ENCODE measurements at places on chromosomes 13 and 19.
A peak's percentile ranks its signal among the peaks of the same experiment; 100 is the strongest.

DNA sequence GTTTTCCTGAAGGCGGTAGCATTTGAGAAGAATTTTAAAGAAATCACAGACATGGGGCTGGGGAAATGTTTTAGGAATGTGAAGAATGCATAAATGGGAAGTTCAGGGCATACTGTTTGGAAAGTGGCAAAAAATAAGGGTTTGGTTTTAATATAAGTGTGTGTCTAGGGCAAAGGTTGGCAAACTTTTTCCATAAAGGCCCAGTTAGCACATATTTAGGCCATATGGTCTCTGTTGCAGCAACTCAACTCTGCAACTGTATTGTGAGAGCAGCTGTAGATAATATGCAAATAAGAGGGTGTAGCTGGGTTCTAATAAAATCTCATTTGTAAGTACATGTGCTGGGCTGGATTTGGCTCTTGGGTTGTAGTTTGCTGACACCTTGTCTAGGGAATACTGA lies 521.9 kb downstream of the DIAPH3 start:
- DNase-seq: no peak

DNA sequence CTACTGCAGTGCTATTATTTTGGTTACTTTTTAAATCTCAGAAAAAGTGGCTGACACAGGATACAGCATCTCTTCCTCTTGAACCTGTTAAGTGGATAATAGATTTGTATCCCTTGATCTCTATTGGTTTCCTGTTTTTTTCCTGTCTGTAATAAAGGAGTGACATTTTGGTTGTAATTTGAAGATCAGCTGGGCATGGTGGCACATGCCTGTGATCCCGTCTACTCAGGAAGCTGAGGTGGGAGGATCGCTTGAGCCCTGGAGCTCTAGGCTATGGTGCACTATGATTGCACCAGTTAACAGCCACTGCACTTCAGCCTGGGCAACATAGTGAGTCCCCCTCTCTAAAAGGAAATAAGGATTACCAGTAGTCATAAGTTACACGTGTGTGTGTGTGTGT lies 46.8 kb downstream of the METTL21C start:
- DNase-seq: no peak

- no peak for DNase-seq
Measured at GRCh38 chr19:5621311-5621944, 1.1 kb downstream of the SAFB2 start.

DNA sequence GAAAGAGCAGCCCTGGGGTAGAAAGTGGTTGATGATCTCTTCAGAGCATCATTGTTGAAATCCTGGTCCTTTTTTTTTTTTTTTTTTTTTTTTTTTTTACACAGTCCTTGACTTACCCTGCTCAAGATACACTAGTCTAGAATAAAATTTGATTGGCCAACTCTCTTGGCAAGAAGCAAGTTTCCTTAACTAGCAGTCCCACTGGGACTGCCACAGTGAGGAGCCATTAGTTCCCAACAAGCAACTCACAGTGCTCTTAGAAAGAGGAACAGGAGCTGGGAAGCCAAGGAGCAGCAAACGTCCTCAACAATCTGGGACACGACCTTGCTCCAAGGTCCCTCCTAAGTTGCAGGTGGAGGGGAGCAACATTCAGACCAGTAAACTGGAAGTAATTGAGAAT lies 47.9 kb upstream of the INTS6 start:
- DNase-seq: no peak

GRCh38 chr19:6773323-6773931 lies 919 bp downstream of the VAV1 start:
- DNase-seq: peak; percentile 39

DNA sequence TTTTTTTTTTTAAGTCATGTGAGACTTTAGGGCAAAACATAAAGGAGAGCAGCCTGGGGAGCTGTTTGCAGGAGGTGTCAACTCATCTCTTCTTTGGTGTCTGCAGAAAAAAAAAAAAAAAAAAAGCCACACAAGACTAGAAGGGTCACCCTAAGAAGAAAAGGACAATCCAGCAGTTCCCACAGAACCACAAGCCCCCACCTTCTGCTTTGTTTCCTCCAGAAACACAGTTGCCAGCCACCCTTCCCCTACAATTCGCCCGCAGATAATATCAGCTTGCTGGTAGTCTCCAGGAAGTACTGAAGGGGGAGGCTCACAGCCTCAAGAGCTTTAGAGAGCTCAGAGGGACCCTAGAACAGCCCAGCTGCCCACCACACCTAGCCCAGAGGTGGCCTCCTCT lies 22.3 kb upstream of the ZBTB7A start:
- no peak for DNase-seq

GRCh38 chr19:16112778-16113177 lies 1.1 kb downstream of the RAB8A start:
- no peak for DNase-seq

DNA sequence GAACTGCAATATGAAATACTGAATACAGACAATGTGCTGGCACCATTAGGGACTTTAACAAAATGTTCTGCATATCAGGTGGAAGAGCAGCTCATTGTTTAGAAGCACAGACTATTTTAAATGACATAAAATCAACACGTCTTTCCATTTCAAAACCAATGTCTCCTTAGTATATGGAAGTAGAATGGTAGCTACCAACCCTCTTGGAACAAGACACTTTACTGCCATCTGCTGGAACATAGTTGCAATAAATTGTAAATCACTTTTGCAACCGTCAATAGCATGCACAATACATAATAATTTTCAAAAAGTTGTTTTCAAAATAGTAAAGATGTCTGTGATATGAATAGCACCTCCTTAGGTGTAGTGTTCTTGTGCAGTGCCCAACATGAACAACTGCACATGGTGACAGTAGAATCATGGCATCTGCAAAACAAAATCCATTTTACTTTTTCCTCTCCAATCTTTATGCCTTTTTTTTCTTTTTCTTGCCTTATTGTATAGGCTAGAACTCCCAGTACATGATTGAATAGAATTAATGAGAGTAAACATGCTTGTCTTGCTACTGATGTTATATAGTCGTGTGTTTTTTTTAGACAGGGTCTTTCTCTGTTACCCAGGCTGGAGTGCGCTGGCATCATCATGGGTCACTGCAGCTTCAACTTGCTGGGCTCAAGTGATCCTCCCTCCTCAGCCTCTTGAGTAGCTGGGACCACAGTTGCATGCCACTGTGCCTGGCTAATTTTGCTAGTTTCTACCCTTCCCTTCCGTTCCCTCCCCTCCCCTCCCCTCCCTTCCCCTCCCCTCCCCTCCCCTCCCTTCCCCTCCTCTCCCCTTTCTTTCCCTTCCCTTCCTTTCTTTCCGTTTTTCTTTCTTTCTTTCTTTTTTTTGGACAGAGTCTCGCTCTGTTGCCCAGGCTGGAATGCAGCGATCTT lies 7.8 kb upstream of the LYPD5 start:
- DNase-seq: no peak

DNA sequence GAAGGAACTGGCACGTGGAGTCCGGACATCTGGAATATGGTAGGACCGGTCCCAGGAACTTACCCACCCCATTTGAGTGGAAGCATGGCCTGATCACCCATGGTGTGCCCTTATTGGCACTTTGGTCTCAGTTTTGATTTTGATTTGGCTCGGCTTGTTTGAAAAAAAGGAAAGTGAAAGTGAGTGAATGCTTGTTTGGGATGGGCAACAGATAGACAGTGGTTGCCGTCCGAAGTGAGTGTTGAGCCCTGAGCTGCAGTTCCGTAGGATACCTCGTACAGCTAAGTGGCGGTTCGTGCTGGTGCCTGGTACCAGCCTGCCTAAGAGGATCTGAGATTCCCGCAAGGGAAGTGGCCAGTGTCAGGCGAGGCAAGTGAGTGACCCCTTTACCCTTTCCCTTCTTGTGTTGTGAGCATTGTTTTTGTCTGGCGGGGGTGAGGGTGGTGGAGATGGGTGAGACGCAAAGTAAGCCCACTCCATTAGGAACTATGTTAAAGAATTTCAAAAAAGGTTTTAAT lies 605.8 kb downstream of the UQCRFS1 start:
- no peak for DNase-seq
